ENCODE measurements at places on chromosomes 7 and 10. TPM values are rescaled to one million over a fixed set of nuclear protein-coding genes. Genes with fewer than 3 reads are reported as not detected.

DNA sequence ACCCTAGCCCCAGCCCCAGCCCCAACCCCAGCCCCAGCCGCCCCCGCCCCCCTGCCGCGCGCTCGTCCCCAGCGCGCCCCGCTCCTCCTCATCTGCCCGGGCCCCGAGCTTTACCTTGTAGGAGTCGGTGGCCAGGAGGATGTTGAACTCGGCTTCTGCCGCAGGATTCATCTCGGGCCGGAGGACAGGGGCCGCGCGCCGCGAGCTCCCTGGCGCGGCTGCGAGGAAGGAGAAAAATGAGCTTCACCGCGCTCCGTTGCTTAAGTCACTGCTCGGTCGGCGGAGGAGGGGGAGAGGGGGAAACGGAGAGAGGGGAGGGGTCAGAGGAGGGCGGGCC is at the start of gene NAMPT:
TSS of gene NAMPT (minus strand) at position 270 of the 337 bp plus-strand sequence. CDS start at position 171, 99 bp downstream.
- no peak for DNase-seq

GRCh38 chr10:12638103-12638502 is 288.8 kb downstream of the CAMK1D start:
- DNase-seq = no peak

DNA sequence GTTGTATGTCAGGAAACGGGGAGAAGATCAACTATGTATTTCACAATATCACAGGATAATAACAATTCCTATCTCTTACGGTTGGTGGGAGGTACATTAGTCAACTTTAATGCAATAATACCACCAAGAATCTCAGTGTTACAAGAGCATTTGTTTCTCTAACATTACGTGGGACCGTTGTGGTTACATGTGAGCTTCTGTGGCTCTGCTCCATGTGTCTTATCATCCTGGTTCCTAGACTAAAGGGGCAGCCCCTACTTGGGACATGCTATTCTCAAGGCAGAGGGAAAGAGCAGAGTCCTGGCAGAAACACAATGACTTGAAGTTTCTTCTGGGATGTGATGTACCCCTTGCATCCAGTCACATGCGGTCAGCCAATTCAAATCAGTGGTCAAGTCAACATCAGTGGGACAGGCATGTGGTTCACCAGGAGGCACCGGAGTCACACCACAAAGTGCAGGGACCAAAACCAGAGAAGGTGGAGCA is 2.5 kb upstream of the ZNF22 start:
- no peak for DNase-seq

PAX4 gene
- total RNA-seq = 3.4 TPM

DNA sequence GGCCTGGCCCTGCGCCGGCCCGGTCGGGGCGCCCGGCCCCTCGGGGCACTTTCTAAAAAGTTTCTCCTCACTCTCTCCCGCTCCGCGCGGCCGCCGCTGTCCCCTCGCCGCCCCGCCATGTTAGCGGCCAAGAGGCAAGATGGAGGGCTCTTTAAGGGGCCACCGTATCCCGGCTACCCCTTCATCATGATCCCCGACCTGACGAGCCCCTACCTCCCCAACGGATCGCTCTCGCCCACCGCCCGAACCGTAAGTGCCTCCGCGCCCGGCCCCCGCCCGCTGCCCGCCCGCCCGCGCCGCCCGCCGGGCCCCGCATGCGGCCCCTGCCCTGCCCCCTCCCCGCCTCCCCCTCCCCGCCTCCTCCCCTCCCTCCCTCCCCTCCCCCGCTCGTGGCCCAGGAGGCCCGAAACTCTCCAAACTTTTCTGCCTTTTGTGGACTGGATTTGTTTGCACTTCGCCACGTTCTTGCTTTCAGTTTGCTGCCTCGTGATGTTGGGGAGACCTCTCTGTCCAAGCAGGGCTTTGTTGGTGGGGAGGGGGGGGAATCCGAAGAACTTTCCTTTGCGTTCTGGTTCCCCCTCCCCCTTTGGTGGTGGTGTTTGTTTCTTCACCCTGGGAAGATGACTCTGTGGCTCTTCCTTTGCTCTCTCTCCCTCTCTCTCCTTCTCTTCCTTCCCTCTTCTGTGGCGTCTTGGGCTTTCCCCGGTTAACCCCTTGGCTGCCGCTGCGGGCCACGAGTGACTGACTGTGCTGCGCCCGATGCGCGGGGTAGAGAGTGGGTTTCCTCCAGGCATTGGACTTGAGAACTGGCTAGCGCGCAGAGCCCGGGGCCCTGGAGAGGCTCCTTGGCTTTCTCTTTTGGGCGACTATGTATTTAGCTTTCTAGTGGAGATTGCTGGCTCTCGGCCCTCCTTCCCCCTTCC is 1.6 kb downstream of the TCF7L2 start:
- peak; percentile 77 for DNase-seq

GRCh38 chr10:85447690-85448089 is 918.9 kb downstream of the GRID1 start:
- no peak for DNase-seq

GRCh38 chr7:99478464-99479440 is 6.1 kb downstream of the ZNF789 start:
- DNase-seq = no peak

- no peak for DNase-seq
Observed at GRCh38 chr7:41003611-41003940, 699.3 kb downstream of the INHBA start.

DNA sequence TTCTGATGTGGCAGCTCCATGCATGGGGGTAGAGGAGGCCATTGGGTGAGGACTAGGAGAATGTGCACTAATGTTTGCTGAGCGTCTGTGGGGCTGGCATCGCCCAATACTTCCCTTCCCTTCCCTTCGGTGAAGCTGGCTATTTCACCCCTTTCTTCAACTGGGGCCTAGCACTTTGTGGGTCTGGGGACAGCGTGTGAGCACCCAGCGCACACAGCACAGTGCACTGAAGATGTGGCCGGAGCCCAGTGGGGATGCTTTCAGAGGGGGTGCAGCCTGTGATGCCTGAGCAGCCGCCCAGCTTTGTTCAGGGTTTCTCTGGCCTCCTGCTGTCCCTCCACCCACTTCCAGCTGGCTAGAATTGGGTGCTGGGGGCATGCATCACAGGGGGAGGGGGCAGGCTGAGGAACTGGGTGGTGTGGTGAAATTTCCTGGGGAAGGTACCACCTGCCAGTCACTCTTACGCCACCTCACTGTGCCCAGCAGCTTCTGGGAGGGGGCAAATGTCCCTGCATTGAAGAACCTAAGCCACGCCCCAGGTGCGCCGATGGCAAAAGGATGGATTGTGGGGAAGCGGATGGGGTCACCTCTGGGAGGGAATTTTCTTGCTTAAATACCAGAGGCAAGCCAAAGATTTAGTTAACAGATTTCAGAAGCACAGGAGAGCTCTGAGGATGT is 45.5 kb downstream of the CLEC2L start:
- DNase-seq = no peak

GRCh38 chr7:100894860-100895700 is 608 bp downstream of the ACHE start:
- peak; percentile 90 for DNase-seq

DNA sequence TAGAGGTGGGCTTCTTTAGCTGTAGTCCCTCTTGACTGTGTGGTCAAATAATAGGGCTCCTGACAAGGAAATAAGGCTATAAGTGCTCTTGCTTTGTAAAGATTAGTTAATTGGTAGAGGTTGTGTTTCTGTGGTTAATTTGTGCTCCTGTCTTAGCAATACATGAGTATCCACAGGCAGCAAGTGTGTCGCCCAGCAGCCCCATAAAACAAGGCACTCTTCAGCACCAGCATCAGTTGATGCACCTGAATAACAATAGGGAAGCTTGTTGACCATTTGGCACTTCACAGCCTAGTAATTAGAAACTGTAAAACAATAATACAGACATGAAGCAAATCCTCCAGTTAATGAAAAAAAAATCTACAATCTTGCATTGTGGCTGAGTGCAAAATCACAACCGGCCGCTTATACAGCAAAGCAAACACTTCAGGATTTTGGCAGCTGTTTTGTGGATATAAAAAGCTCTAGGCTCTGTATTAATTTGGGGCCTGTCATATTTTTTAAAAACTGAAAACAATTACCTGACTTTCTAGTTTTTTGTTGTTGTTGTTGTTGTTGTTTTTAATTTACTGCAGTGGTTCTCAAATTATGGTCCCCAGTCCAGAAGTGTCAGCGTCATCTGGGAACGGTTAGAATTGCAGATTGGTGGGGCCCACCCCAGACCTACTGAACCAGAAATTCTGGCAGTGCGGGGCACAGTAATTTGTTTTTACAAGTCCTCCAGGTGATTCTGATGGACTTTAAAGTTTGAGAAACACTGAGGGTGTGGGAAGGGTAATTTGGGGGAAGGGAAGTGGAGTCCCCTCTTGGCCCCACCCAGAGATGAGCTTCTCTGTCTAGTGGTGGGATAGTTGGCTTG is 56.8 kb downstream of the AUTS2 start:
- no peak for DNase-seq

DNA sequence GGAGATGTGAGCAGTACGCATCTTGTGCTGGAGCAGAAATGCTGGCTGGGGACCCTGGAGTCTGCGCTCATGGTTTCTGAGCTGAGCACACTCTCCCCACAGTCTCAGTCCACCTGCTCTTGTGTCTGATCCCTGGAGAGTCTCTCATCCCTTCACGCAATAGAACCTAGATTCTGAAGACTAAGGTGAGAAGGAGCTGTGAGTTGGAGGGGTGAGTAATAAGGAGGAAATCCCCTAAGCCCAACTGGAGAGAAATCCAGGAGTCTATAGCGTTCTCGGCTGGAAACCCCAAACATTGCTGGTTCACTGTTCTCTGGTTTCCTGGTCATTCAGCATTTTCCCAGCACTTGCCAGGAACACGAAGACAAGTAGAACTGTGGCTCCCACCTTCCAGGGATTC is 68.3 kb upstream of the SMNDC1 start:
- DNase-seq = no peak

ANKRD61 gene
- 0.31 TPM for total RNA-seq

GRCh38 chr7:117493460-117493859 is 13.6 kb downstream of the CFTR start:
- DNase-seq = no peak
